ENCODE measurements at places on chromosomes 4 and X. TPM values are rescaled to one million over a fixed set of nuclear protein-coding genes. Genes with fewer than 3 reads are reported as not detected.

Gene STBD1
- 3.6 TPM for total RNA-seq

Gene TMEM156
- total RNA-seq = 10.3 TPM

Gene NPNT
- total RNA-seq = not detected

Gene AREG
- 0.95 TPM for total RNA-seq

- peaks cover 13% of the 10 kb centered on the region for H3K4me1 ChIP-seq
- H3K27ac ChIP-seq = no peak overlapping the region
- DNase-seq = no peak
- H3K36me3 ChIP-seq = no peaks in the 10 kb centered on the region
- peaks cover 27% of the 10 kb centered on the region for H3K27me3 ChIP-seq
Observed at GRCh38 chr4:119632216-119632615, 3.6 kb upstream of the PDE5A start.

DNA sequence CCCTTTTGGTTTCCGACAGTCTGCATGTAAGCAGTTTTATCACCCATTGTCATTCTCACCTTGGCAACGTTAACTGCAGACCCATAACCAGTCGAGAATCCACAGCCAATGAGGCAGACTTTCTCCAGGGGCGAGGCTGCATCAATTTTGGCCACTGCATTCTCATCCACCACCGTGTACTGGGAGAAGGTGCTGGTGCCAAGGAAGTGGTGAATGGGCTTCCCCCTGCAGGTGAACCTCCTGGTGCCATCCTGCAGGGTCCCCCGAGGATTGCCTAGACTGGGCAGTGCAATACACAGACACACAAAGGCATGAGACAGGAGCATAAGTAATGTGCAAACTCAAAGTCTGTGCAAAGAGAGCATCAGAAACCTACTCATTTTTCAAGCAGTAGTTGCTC, 5.4 kb downstream of the ADH1B start:
- DNase-seq = no peak
- no peaks in the 10 kb centered on the region for H3K27me3 ChIP-seq
- no peak overlapping the region for H3K27ac ChIP-seq
- H3K4me3 ChIP-seq = no peak overlapping the region

DNA sequence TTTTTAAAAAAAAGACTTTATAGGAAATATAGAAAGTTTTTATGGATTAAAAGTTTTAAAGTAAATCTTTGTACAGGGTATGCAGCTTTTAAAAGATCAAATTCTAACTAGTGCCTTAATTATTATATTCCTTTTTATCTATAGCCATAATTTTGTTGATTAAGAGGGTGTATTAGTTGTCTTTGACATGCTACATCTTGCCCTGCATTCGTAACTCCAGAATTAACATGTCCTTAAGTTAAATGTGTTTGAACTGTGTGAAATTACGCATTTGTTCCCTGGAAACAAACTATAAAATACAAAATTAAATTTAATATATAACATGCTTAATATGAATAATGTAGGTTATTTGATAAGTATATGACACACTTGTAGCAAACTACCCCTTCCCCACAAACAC, 66.3 kb downstream of the PTPN13 start:
- H3K4me3 ChIP-seq = no peak overlapping the region
- H3K27ac ChIP-seq = no peak overlapping the region
- H3K36me3 ChIP-seq = no peaks in the 10 kb centered on the region
- H3K27me3 ChIP-seq = no peaks in the 10 kb centered on the region
- H3K4me1 ChIP-seq = no peaks in the 10 kb centered on the region
- DNase-seq = no peak

DNA sequence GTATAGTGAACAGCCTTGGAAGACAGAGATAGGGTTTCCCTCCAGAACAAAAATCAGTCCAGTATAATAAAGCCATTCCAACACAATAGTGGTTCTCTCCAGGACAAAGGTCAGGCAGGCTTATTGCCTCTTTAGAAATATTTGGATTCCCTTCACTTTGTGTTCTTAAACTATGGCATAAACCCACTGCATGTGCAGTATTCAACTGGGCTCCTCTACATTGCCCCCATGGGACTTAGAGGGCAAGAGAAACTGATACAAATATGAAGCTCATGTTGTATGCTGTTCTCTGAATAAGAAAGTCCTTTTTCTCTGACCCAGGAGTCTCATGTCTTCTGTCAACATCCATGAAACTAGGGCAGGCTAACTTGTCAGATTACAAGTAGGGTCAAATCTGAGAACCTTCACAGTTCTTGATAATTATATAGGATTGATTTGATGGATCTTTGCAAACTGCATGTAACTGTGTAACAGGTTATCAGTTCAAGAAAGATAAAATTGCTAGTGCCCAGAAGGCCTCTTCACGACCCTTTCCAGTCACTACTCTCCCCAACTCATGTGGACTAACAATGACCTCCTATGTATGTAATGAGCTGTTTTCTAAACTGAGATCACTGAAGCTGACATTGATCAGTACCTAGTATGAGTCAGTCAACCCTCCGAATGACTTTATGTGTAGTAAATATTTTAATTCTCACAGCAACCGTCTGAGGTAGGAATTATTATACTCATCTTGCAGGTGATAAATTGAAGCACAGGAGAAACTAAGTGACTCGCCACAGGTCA, 31.9 kb upstream of the FAM9C start:
- no peak overlapping the region for H3K4me3 ChIP-seq
- DNase-seq = no peak
- peaks cover 46% of the 10 kb centered on the region for H3K4me1 ChIP-seq
- H3K36me3 ChIP-seq = no peaks in the 10 kb centered on the region
- no peaks in the 10 kb centered on the region for H3K27me3 ChIP-seq

DNA sequence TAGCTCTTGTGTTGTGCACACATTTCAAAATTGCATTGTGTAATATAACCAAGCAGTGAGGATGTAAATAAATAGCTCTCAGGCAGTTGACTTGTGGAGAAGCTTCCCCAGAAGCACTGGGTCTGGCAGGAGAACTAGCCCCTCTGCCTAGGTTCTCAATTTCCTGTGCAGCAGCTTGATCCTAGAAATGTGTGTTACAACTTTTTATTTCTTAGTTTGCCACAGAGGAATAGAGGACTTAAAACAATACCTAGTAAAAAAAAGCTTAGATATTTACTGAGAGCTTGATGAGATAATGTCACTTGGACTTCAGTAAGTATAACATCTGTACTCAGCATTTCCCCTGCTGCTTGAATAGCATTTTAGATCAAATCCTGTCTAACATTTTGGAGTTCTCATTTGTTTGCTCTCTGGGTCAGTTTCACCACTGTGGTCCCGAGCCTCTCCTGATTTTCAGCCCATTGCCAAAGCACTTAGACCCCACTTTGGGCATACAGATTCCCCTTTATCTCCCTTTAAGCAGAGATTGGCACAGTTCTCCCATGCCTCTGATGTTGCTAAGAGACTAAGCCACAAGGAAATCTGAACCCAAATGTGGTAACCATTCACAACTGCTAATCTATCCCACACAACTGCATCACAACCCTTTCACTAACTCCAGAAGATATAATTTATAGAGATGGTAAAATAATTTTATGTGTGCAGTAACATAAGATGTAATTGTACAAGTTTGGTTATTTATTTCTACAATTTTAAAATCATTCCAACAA, 98.2 kb upstream of the NRK start:
- H3K36me3 ChIP-seq = no peaks in the 10 kb centered on the region
- no peaks in the 10 kb centered on the region for H3K4me1 ChIP-seq
- no peak overlapping the region for H3K4me3 ChIP-seq
- no peaks in the 10 kb centered on the region for H3K27me3 ChIP-seq

- no peaks in the 10 kb centered on the region for H3K36me3 ChIP-seq
- DNase-seq = no peak
- H3K27me3 ChIP-seq = no peaks in the 10 kb centered on the region
- H3K4me3 ChIP-seq = no peak overlapping the region
- H3K4me1 ChIP-seq = no peaks in the 10 kb centered on the region
- no peak overlapping the region for H3K27ac ChIP-seq
Observed at GRCh38 chr4:27119239-27119638, 258.6 kb downstream of the STIM2 start.

DNA sequence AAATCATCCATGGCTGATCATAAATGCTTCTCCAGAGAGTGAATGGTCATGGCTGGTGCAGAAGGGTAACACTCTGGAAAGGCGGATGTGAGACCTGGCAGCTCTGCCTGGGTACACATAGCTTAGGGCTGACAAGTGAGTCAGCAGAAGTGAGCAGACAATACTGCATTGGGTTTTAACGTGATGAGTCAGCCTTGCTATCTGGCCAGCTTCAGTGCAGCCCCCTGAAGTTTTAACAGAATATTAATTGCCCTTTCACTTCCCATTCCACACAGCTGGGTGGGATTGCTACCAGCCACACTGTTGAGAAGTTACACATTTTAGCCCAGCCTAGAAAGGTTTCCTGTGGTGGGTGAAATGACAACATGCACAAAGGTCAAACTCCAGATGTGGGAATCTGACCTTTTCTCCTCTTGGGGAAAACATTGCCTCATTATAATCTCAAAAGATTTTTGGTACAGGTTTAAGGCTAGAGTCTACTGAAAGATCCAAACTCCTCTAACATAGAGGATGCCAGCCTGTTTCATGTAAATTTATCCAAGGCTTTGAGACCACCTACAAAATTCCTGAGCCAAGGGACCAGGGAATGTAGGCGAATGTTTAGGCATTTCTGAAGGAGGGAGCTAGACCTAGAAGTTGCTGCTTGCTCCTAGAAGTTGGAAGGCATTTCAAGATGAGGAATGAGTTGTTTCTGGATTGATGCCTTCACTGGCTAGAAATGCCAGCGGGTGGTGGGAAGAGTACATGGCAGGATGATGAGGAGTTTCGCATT, 230.3 kb upstream of the PGRMC2 start:
- peaks cover 8% of the 10 kb centered on the region for H3K27me3 ChIP-seq
- H3K36me3 ChIP-seq = no peaks in the 10 kb centered on the region
- no peak overlapping the region for H3K27ac ChIP-seq
- no peak overlapping the region for H3K4me3 ChIP-seq

DNA sequence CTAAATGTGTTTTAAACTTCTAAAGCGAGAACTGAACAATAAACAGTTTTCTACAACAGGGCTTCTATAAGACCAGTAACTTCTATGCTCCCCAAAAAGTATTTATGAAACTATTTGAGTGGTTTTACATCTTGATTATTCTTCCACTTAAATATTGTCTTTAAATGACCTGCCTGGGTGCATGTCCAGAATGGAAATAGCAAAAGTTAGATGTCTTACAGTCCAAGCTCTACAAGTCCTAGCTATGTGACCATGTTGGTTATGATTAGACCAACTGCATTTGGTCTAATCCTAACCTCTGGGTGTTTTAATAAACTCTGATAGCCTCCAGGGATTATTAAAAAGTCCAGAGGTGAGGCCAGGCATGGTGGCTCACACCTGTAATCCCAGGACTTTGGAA, 79.0 kb upstream of the ATXN3L start:
- H3K36me3 ChIP-seq = peaks cover 26% of the 10 kb centered on the region
- peaks cover 28% of the 10 kb centered on the region for H3K4me1 ChIP-seq
- peak overlapping the region; percentile 83 for H3K27ac ChIP-seq

GRCh38 chr4:15420642-15421041, 7.2 kb upstream of the C1QTNF7 start:
- H3K27me3 ChIP-seq = no peaks in the 10 kb centered on the region
- no peak overlapping the region for H3K27ac ChIP-seq

DNA sequence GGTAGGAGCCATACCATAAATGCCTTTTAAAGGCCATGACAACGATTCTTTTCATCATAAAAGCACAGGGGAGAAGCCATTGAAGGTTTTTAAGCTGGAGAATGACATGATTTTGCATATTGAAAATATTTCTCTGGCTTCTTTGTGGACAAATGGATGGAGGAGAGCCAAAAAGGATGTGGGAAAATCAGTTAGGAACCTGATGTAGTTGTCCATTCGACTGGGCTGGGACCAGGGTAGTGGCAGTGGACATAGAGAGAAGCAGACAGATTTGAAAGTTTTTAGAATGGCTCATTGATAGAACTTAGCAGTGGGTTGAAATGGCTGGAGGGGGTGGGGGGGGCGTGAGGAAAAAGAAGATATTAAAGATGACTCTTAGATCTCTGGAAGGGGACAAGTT, 19.7 kb upstream of the MSN start:
- no peaks in the 10 kb centered on the region for H3K36me3 ChIP-seq
- no peak for DNase-seq
- H3K4me1 ChIP-seq = peaks cover 8% of the 10 kb centered on the region
- H3K27ac ChIP-seq = no peak overlapping the region
- H3K4me3 ChIP-seq = no peak overlapping the region

DNA sequence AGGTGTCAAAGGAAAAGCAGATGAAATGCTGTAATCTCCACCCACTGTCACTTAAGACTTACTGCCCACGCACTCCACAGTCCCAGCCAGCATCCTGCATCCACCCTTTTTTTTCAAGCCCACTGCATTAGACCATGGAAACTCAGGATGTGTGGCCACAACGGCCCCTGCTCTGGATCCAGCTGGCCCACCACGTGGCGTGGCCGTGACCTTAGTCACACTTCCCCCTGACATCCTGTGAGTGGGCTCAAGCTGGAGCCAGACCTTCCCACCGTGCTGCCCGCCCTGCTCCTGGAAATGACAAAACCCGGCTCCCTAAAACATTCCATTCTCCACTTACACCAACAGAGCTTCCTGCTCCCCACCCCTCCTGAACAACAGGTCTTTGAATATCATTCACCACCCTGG, 588.3 kb upstream of the DIPK2B start:
- H3K4me3 ChIP-seq = peak overlapping the region; percentile 30
- no peak for DNase-seq
- peak overlapping the region; percentile 63 for H3K27ac ChIP-seq
- H3K36me3 ChIP-seq = peaks cover 11% of the 10 kb centered on the region
- no peaks in the 10 kb centered on the region for H3K27me3 ChIP-seq
- peaks cover 35% of the 10 kb centered on the region for H3K4me1 ChIP-seq

DNA sequence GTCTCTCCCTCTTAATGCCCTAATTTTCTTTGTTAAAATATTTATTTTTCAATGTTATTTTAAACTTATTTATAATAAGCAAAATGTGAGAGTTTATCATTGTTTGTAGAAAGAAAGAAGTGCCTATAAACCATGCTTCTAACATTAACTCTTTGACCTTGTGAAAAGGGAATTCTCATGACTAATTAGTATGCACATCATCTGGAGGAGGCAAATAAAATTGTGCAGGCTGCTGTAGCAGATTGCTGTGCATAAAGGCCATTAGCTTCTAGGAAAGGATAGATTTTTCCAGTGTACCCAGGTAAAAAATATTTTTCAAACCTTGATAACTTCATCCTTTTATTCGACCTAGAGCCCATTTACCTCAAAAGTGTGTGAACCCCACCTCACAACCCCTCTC, 84.6 kb upstream of the GUCY1A1 start:
- H3K4me3 ChIP-seq = no peak overlapping the region
- no peak overlapping the region for H3K27ac ChIP-seq
- H3K27me3 ChIP-seq = no peaks in the 10 kb centered on the region
- DNase-seq = no peak
- no peaks in the 10 kb centered on the region for H3K36me3 ChIP-seq

GRCh38 chr4:97759785-97760184, 383.5 kb downstream of the STPG2 start:
- no peak overlapping the region for H3K27ac ChIP-seq
- H3K4me3 ChIP-seq = no peak overlapping the region
- H3K36me3 ChIP-seq = peaks cover 4% of the 10 kb centered on the region
- no peak for DNase-seq

DNA sequence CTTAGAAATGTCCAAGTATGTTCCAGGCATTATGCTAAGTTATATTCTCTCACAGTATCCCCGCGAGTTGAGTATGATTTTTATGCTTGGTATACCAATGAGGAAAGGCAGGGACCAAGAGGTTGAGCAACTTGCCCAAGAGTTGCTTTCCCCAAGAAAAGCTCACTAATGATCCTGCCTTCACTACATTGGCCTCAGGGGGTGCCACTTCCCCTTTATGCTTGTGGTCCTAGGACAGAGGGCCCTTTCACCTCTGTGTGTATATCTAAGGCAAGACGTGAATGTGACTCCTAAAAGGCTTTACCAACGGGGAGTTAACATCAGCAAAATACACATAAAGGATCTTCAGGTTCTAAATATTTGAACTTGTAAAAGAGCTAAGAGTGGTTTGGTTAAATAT, 164.4 kb upstream of the CPEB2 start:
- no peaks in the 10 kb centered on the region for H3K4me1 ChIP-seq
- no peaks in the 10 kb centered on the region for H3K36me3 ChIP-seq
- DNase-seq = no peak
- H3K4me3 ChIP-seq = no peak overlapping the region

Data from natural killer cell treated with Interleukin-12 subunit alpha and Interleukin-12 subunit beta and Interleukin-15 and Interleukin-18, amount 100 ng/mL, for 72 hours (primary cell).